ENCODE measurements at places on chromosomes 3 and 15. TPM values are rescaled to one million over a fixed set of nuclear protein-coding genes. Genes with fewer than 3 reads are reported as not detected.

DNA sequence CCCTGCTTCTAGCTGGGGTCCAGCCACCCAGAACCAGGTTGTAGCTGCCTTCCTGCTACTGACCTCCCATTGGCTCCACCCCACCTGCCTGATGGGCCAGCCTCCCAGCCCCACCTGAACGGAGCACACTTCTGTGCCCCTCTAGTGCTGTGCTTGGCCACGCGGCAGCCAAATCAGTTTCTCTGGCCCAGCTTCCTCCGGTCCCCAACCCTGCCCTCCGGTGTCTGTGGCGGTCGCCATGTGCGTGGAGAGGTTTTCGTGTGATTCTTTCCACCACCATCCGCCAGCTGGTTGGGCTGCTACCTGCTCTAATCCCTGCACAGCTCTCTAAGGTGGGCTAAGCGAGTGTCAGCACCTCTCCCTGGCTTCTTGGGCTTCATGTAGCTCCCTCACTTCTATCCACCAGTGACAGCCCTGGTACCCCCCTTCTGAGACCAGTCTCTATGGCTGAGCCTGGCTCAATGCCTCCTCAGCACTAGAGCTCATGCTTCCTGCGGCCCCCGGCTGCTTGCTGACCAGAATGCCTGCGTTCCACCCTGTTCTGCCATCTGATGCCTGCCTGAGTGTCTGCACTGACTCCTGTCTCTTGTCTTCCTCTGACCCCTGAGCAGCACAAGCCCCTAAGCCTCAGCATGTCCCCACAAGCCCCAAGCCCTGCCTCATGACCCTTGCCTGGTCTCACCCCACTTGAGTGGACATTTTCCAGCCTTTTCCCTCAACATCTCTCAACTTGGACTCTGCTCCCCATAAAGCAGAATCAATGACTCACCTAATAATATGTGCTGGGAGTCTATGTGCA, 23.2 kb upstream of the MAGEF1 start:
- no peak for DNase-seq
- no peak overlapping the region for H3K4me3 ChIP-seq
- no peaks in the 10 kb centered on the region for H3K36me3 ChIP-seq
- H3K27ac ChIP-seq: no peak overlapping the region
- no peaks in the 10 kb centered on the region for H3K4me1 ChIP-seq

The TEX55 gene
- not detected for total RNA-seq

DNA sequence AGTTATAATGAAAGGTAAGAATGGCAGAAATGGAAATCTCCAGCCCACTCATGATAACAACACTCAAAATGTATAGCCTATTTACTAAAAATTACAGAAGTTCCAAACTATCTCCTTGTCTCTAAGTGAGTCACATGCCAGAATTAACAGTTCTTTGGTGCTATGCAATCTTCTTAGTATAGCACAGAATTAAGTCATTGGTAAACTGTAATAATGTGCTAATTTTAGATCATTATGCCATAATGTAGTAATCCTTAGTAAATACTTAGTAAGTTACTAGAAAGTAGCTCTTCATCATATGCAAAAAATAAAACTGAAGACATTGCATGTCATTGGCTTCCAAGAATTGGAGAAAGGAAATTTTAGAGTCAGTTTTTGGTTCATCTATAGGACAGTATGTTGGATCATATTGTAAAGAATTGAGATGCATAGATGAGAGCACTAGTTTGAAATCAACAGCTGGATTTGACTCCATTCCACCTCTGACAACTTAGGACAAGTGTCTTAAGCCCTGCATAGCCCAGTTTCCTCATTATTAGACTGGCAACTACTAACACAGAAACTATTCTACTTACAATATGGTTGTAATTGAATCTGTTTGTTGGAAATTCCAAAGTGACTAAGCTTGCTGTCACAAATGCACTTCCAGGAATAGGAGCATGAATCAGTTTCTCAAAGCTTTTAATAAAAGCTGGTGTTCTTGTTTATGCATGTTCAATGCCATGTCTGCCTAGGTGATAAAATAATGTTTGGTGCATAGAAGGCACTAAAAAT, 40.1 kb upstream of the CD47 start:
- no peaks in the 10 kb centered on the region for H3K27me3 ChIP-seq
- no peaks in the 10 kb centered on the region for H3K36me3 ChIP-seq
- peaks cover 3% of the 10 kb centered on the region for H3K4me1 ChIP-seq
- H3K27ac ChIP-seq: no peak overlapping the region
- no peak overlapping the region for H3K4me3 ChIP-seq

- H3K4me3 ChIP-seq: no peak overlapping the region
- H3K27me3 ChIP-seq: no peaks in the 10 kb centered on the region
- no peaks in the 10 kb centered on the region for H3K36me3 ChIP-seq
- H3K27ac ChIP-seq: no peak overlapping the region
Observed at GRCh38 chr3:31729082-31729481, 196.4 kb downstream of the STT3B start.

The GP9 gene
- not detected for total RNA-seq

- no peaks in the 10 kb centered on the region for H3K36me3 ChIP-seq
- H3K27me3 ChIP-seq: peaks cover 24% of the 10 kb centered on the region
- DNase-seq: no peak
- no peak overlapping the region for H3K4me3 ChIP-seq
- peaks cover 1% of the 10 kb centered on the region for H3K4me1 ChIP-seq
- no peak overlapping the region for H3K27ac ChIP-seq
Observed at GRCh38 chr3:123021388-123021787, 6.2 kb downstream of the SEMA5B start.

DNA sequence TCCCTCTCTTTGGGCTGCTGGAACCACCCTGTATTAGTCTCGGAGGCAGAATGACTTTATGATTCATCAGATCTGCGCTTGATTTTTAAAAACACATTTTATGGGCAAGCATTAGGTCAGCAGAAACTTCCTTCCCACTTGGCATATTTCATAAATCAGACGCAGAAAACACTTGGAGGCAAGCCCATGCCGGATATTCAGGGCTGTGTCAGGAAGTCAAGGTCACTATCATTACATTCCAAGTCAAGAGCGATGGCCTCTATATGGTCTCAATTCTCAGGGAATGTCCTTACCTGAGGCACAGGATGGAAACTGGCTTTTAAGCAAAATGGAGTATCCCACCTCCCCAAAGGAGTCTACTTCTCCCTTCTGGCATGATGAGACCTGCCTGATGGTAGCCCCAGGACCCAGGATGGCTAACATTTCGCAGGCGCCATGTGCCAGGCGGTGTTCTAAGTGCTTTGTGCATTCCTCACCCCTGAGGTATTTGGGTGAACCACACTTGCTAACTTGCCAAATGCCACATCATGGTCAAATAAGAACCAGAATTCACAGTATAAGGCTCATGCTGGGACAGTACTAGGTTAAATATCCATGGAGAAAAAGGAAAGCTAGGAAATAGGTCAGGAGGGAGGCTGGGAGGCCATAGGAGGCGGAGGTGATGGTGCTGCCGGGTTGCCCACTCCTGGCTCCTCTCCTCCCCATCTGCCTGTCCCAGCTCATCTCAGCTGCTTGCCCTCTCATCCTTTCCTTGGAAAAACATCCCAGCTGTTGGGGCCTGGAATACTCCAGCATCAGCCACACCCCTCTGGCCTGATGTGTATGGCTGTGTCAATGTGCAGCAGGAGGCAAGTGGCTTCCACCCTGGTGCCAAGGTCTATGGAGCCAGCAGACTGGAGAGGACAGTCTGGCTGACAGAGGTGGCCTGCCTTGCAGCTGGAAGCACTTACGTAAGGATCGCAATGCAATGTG, 18.8 kb downstream of the BCL2L10 start:
- no peak overlapping the region for H3K4me3 ChIP-seq
- H3K27ac ChIP-seq: no peak overlapping the region
- H3K36me3 ChIP-seq: no peaks in the 10 kb centered on the region

The PAQR9 gene
- total RNA-seq: not detected

- DNase-seq: no peak
- no peaks in the 10 kb centered on the region for H3K4me1 ChIP-seq
- no peaks in the 10 kb centered on the region for H3K36me3 ChIP-seq
- H3K4me3 ChIP-seq: no peak overlapping the region
Observed at GRCh38 chr15:29066310-29066709, 180.5 kb downstream of the APBA2 start.

Measured in colonic mucosa (tissue), 4 donors.